ENCODE measurements at places on chromosomes 7 and 10.

DNA sequence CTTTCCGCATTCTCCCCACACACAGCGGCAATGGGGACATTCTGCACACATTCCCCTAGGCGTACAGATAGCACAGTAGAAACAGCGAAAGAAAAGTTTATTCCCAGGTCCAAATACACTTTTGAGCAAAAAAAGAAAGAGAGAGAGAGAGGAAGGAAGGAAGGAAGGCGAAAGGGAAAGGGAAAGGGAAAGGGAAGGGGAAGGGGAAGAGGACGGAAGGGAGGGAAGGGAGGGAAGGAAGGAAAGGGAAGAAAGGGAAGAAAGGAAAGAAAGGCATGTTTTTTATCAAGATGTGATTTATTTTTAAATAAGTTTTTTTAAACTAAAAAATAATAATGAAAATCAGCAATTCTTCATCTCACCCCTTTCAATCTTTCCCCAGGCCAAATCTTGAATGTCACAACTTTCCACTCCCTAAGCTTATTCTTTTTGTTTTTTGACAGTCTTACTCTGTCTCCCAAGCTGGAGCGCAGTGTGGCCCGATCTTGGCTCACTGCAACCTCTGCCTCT lies 281.7 kb downstream of the SKIDA1 start:
- no peaks in the 10 kb centered on the region for H3K4me1 ChIP-seq
- no peak overlapping the region for H3K4me3 ChIP-seq
- no peaks in the 10 kb centered on the region for H3K36me3 ChIP-seq
- H3K27ac ChIP-seq: no peak overlapping the region
- DNase-seq: no peak

DNA sequence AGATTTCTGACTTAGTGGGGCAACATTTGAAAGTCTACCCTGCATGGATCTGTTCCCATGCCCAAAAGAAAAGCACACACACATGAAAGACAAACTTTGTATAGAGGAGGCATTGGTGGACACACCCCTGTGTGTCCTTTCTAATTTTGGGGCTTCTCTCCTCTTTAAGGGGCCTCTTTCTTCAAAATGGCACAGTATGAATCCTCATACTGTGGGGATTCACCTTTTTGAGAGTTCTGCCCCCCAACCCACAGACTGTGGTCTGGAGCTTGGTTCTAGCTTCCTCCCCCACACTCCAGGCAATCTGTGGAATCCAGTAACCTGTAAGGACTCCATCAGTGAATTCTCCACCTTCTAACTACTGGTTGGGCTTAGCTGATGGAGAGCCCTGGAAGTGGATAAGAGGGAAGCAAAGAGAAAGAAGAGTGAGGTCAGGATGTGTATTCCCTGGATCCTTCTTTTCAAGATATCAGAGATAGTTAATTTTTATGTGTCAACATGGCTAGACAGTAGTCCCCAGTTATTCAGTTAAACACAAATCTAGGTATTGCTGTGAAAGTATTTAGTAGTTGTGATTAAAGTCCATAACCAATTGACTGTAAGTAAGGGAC lies 32.4 kb upstream of the CDK6 start:
- no peak for DNase-seq
- H3K4me1 ChIP-seq: no peaks in the 10 kb centered on the region
- no peaks in the 10 kb centered on the region for H3K27me3 ChIP-seq
- H3K36me3 ChIP-seq: no peaks in the 10 kb centered on the region
- no peak overlapping the region for H3K27ac ChIP-seq
- H3K4me3 ChIP-seq: no peak overlapping the region

DNA sequence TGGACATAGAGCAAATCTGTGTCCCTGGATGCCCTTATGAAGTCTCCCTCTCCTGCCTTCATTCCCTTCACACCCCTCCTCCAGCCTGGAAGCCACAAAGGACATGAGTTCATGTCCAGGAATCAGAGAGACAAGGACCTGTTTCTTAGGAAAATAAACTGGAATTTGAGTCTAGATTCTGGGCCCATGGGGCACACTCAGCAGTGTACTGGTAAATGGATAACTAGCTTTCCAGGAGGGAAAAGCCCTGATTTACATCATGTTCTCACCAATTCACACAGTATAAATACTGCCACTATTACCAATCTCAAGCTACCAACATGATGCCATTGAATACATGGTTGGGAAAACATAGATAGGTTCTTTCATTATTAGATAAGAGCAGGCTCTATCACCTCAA lies 9.9 kb downstream of the FAM237B start:
- no peak overlapping the region for H3K4me3 ChIP-seq
- H3K27ac ChIP-seq: no peak overlapping the region
- peaks cover 16% of the 10 kb centered on the region for H3K36me3 ChIP-seq
- DNase-seq: no peak

DNA sequence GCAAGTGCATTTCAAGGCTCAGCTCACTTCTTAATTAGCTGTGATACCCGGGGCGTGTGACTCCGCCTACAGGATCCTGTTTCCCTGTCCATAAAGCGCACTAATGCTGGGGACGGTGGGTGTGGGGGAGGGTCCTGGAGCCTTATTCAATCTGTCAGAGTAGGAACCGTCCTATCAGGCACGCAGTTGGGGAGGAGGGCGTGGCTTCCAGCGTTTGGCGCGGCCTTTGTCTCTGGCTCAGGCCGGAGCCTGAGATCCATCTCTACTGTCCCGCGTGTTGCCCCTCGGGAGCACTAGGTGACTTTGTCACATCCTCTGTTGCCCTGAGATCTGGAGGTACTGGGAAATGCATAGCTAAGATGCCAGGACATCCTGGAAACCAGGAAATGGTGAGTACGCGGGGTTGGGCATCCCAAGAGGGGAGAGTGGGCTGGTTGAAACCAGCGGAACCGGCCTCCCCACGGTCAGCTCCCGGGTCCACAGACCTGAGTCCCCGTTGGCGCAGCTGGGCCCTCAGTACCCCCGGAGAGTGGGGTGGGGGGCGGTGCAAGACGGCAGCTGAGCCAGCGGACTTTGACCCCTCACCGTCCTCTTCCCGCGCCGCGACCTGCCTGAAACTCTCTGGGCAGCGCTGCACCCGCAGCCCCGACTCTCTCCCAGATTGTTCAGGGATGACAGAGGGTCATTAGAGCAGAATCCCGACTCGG lies 104.4 kb upstream of the ZNF92 start:
- peaks cover 20% of the 10 kb centered on the region for H3K27me3 ChIP-seq
- H3K36me3 ChIP-seq: no peaks in the 10 kb centered on the region
- H3K4me1 ChIP-seq: peaks cover 13% of the 10 kb centered on the region
- no peak overlapping the region for H3K27ac ChIP-seq

GRCh38 chr10:4343873-4344272 lies 482.1 kb upstream of the AKR1E2 start:
- H3K36me3 ChIP-seq: no peaks in the 10 kb centered on the region
- H3K4me3 ChIP-seq: no peak overlapping the region
- no peaks in the 10 kb centered on the region for H3K27me3 ChIP-seq
- peak overlapping the region; percentile 68 for H3K27ac ChIP-seq
- peak; percentile 22 for DNase-seq
- peaks cover 26% of the 10 kb centered on the region for H3K4me1 ChIP-seq

DNA sequence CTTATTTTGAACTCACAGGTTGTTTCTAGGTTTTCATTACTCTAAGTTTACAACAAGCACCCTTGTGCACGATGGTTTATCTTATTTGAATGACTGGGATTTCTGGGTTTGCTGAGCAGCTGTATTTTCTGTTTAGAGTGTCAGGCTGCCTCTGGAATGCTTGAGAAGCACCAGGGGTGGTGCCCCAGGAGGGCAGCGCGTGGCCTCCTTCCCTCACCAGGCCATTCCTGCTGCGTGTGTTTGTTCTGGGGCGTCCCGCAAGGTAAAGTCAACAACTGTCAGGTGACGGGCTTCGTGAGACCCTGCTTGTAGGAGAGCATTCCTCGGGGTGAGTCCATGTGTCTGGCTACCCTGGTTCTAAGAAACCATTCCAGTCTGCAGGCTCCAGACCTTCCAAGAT lies 54.9 kb downstream of the FAM171A1 start:
- no peaks in the 10 kb centered on the region for H3K36me3 ChIP-seq
- no peaks in the 10 kb centered on the region for H3K27me3 ChIP-seq
- H3K4me1 ChIP-seq: peaks cover 35% of the 10 kb centered on the region
- no peak overlapping the region for H3K27ac ChIP-seq
- no peak overlapping the region for H3K4me3 ChIP-seq

DNA sequence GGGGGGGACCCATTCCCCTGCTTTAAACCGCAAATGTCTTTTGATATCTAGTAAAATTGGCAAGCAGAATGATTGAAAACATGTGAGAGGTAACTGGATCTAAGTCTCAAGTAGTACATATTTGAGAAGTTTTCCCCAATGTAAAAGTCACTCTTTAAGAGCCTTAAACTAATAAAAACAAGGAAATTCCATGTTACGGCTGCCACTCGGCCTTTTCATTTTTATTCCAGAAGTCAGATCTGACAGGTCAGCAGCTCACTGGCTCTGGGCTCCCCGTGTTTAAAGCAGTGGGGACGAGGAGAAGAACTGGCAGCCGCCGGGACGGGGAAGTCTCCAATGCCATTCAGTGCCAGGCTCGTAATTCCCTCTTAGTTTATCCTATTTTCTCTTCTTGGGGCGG lies 80.7 kb downstream of the CUX1 start:
- no peak overlapping the region for H3K27ac ChIP-seq
- no peaks in the 10 kb centered on the region for H3K36me3 ChIP-seq
- H3K4me3 ChIP-seq: no peak overlapping the region
- H3K4me1 ChIP-seq: peaks cover 54% of the 10 kb centered on the region

- no peaks in the 10 kb centered on the region for H3K4me1 ChIP-seq
- no peak overlapping the region for H3K4me3 ChIP-seq
- H3K36me3 ChIP-seq: no peaks in the 10 kb centered on the region
- no peak for DNase-seq
- H3K27ac ChIP-seq: no peak overlapping the region
These were observed 53.2 kb upstream of the TFEC start for GRCh38 chr7:116083796-116084195.

GRCh38 chr7:646951-647350 lies 79.5 kb upstream of the DNAAF5 start:
- H3K27ac ChIP-seq: no peak overlapping the region
- no peak overlapping the region for H3K4me3 ChIP-seq
- DNase-seq: no peak
- H3K36me3 ChIP-seq: no peaks in the 10 kb centered on the region

DNA sequence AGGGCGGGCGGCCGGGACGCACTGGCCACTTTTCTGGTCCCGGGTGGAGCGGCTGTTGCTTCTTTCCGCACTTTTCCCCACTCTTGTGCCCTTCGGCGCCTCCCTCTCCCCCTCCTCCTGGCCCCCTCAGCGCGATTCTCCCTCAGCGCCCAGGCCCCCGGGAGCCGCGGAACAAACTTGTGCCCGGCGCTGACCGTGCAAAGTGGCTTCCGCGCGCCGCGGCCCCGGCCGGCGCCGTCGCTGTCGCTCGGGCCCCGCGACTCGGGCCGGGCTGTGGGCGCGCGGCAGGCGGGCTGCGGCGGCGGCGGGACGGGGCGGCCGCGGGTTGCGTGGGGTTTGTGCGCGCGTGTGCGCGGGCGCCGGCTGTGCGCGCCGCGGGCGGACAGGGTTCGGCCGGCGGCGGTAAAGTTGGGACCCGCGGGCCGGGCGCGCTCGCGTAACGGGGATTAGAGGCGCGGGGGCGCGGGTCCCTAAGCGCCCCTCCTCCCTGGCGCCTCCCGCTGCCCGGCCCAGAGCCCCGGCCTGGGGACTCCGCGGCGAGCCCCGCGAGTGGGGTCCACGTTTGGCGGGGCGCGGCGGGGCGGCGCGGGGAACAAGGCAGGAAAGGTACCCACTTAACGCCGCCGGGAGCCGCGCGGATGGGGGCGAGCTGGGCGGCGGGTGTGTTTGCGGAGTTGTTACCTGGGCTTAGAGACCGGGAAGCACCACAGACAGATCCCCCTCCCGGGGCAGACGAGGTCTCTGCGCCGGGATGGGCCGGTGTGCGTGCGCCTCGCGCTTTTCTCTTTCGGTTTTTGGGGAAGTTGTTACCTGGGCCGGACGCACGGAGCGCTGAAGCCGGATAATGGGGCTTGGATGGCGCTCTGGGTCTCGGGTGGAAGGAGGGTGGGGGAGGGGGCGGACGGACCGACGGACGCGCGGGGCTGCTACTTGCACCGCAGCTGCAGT lies 860 bp downstream of the ZEB1 start:
- peak overlapping the region; percentile 99 for H3K27ac ChIP-seq
- H3K4me3 ChIP-seq: peak overlapping the region; percentile 78
- H3K4me1 ChIP-seq: peaks cover 36% of the 10 kb centered on the region
- peak; percentile 31 for DNase-seq

DNA sequence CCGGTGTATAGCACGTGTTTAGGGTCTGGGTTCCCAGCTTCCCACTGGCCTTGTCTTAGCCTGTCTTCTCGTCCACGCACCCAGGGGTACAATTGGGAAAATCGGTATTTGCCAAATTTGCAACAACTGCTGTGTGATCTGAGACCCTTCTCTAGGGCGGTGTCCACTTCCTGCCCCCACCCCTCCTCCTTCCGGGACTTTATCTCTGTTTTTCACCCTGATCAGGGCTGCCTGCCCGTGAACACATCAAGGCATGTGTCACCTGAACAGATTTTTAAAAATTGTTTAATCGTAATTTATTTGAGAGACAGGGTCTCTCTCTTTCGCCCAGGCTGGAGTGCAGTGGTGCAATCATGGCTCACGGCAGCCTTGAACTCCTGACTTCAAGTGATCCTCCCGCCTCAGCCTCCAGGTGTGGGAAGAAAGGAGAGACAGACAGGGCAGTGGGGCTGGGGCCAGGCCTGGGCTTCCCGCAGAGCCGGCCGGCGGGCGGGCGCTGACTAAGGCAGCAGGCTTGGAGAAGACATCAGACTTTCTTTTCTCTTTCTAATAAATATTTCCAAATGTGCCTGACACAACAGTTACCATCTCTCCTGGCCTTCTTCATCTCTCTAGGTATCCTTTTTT lies 27.5 kb downstream of the ELFN1 start:
- no peaks in the 10 kb centered on the region for H3K36me3 ChIP-seq
- no peak for DNase-seq
- H3K4me1 ChIP-seq: no peaks in the 10 kb centered on the region

DNA sequence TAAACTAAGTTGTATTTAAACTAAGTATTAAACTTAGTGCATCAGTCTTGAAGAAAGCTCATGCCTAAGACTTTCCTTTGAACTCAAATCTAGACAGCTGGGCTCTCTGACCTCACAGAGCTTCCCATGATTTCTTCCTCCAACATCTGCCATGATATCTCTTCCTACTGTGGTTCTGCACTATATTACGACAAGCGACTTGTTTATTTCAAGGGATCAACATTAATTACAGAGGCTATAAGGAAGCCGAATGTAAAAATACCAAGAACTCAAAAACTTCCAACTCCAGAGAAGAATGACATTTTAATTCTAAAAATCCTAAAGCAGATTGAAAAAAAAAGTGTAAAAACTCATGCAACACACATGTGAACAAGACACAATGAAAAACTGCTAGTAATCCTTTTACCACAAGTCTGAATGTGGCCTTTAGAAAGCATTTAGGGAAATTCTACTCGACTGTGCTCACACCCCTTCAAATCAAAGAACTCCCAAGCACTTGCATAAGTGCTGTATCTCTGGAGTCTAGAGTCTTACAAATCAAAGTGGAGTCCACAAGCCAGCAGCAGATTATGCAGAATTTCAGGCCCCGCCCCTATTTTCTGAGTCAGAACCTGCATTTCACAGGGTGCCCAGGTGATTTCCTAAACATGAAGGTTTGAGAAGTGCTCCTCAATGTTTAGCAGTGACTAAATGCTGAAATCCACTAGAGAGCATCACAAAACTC lies 22.7 kb upstream of the WASHC2A start:
- H3K4me1 ChIP-seq: no peaks in the 10 kb centered on the region
- H3K4me3 ChIP-seq: no peak overlapping the region
- H3K27me3 ChIP-seq: no peaks in the 10 kb centered on the region
- no peak for DNase-seq

Data from stomach (tissue), 19 donors.